ENCODE measurements at places on chromosomes 4 and X.

GRCh38 chr4:152304220-152304619 lies 231.7 kb downstream of the FBXW7 start:
- no peak for DNase-seq

DNA sequence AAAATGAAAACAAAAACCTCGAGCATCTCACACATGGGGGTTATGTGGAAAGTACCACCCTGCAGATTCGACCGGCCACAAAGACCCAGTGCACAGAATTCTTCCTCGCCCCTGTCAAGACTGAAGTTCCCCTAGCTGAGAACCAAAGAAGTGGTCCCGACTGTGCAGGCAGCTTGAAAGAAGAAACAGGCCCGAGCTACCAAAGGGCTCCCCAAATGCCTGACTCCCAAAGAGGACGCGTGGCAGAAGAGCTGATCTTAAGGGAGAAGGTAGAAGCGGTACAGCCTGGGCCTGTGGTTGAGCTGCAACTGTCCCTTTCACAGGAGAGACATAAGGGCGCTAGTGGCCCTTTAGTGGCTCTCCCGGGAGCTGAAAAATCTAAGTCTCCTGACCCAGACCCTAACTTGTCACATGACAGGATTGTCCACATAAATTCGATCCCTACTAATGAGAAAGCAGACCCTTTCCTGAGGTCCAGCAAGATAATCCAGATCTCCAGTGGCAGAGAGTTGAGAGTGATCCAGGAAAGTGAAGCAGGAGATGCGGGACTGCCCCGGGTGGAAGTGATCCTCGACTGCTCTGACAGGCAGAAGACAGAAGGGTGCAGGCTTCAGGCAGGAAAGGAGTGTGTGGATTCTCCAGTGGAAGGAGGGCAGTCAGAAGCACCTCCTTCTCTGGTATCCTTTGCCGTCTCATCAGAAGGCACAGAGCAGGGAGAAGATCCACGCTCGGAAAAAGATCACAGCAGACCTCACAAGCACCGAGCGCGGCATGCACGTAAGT lies 108.8 kb upstream of the MYOZ2 start:
- DNase-seq: no peak

DNA sequence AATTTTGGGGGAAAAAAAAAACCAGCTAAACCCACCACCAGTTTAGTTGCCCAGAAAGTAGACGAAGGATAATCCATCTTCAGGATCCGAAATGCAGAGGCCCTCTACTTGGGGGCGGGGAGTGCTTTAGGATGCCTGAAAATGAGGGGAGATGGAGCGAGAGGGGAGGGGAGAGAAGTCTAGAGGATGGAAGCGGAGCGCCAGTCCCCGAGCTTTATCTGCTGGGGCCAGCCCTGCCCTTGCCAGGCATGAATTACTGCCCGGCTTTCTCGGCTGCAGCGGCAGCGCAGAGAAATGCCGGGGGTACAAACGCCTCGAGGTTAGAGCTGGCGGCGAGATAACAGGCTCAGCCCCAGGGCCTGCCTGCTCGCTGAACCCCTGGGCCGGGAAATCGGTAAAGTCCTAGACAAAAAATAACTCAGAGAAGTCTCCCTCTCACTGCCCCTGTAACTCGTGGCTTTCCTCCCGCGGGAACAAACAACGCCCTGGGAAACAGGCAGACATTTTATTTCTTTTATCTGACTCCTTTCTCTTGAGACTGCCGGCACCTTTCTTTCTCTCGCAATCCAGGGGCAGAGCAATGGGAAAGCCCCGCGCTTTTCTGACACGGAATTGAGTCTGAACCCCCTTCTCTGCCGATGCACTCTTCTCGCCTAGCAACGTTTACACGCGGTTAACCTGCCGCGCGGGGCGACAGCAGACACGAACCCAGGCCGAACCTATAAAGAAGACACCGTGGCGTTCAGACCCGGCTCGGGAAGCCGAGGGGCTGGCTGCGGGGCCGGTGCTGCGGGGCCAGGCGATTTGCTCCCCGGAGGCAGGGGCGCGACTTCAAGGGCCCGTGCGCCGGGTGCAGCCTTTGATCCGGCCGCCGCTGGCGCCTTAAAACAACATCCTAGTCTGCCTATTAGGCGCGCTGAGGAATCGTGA lies 3.1 kb upstream of the MSX1 start:
- DNase-seq: no peak

- DNase-seq: no peak
These were observed 1523.8 kb downstream of the PCDH7 start for GRCh38 chr4:32243926-32244325.

DNA sequence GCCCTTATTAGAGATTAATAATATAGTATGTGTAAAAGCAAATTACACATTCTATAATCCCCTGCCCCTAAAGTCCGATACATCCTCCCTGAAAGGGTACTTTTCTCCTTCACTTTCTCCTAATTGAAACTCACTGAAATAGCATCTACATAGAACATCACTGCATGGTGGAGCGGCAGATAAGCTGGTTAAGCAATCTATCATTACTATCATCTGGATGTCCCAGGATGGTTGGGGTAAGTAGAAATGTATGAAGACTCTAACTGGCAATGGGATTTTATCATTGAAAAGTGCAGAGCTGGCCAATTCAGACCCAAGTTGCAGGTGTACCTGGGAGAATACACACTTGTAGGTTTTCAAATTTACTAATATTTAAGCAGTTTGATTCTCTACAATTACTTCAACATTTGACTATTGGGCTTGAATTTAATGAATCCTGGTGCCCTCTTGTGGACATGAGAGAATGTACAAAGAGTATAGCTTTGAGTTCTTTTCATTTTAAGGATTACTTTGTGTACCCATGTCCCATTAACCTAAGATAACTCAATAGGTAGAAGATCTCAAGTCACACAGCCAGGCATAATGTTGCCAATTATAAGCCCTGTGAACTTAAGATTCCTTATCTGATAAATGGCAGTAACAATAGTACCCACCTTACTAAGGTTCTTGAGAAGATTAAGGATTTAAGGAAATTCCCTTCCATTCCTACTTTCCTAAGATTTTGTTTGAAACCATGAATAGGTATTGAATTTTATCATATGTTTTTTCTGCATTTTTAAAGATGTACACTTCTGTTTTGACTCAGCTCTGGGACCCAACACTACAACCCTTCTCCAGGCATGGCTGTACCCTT lies 69.8 kb downstream of the SHROOM3 start:
- no peak for DNase-seq

DNA sequence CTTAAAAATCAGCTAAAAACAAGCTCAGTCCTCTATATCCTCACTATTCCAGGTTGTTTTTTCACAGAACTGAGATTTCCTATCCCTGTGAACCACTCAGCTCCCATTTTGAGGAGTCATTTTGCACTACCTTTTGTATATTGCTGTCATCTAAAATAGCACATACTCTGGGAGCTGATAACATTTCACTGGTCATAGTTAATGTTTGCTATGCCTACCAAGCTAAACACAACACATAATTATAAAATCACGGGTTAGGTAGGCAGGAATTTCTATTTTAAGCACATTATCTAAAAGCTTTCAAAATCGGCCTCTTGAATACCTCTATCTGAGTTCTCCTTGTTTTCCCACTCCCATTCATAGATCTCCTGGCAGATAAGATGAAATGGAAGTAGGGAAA lies 882.0 kb upstream of the INTU start:
- DNase-seq: no peak

GRCh38 chr4:106149026-106149425 lies 167.0 kb downstream of the TBCK start:
- no peak for DNase-seq

DNA sequence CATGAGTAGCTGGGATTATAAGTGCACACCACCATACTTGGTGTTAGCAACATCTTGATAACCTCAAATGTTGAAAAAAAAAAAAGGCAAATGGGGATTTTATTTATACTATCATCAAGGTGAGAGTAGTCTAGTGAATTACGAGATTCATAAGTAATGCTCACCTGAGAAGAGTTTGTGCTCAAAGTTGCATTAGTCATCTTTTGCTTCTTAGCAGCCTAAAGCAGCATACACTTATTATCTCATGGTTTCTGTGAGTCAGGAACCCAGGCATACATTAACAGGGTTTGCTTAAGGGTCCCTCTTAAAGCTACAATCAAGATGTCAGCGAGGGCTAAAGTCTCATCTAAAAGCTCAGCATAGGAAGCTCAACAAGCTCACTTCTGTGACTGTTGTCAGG lies 8.2 kb upstream of the EXOSC9 start:
- DNase-seq: no peak

DNA sequence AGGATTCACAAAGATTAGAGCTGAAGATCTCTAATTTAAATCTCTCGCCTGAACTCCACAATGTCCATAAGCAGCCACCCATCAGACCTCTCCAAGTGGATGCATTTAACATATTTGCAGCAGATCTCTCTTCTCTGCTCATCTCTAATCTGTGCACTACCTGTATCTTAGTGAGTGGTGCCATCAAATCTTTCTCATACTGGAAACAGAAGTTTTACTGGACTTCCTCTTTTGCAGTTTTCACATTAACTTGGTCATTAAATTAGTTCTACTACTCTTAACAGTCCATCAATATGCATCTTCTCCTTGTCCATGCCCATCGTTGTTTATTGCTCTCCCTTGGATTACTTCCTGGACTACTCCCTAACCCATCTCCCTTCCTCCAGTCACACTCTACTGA lies 488.5 kb downstream of the IL15 start:
- DNase-seq: no peak

DNA sequence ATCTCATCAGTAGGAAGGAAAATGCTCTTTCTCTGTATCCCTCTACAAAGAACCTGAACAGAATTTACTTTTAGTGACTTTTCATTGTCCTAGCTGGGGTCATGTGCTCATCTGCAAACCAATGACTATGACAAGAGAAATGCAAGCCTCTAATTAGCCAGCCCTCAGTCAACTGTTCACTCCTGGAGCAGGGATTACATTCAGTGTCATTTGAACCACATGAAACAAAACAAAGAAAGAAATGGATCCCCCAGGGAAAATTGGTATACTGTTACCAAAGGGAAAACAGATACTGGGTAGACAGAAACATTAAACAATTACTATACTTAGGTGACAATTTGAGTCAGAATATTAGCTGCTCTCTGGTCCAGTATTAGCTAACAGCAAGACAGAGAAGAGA lies 173.6 kb downstream of the RCHY1 start:
- DNase-seq: no peak

Data from AG04449 (cell line).